Posterior cingulate gyrus (tissue), 11 donors: ENCODE measurements at places on chromosomes 12 and 14.

DNA sequence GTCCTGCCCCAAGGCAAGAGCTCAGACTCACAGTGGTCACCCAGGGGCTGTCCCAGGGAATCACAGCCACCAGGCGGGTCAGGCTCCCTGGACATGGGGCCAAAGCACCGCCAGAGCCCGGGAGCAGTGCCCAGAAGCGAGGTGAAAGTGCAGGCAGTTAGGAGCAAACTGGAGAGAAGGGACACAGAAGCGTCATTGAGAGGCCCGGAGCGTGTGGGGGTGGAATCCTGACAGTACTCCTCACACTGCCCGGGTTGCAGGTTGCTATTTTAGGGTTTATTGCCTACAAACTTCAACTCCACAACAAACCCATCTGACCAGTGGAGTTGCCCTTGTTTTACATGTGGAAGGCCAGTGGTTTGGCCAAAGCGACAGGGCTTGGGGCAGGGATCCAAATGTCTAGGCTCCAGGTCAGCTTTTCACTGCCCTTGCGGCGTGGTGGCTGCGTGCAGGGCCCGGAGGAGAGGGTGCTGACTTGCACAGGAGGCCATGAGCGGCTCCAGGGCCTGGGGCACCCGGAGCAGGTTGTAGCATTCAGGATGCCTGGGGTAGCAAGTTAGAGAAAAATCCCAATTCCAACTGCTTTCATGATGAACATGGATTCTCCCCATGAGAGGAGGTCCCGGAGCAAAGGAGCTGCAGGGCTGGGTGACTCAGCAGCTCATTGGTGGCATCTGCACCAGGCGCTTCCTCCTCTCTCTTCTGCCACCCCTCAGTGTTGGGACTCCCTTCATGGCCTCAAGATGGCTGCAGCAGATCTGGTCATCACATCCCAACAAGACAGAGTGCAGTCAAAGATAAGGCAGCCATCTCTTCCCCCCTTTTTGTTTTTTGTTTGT, 112.3 kb upstream of the NCOR2 start:
- DNase-seq: peak; percentile 52

DNA sequence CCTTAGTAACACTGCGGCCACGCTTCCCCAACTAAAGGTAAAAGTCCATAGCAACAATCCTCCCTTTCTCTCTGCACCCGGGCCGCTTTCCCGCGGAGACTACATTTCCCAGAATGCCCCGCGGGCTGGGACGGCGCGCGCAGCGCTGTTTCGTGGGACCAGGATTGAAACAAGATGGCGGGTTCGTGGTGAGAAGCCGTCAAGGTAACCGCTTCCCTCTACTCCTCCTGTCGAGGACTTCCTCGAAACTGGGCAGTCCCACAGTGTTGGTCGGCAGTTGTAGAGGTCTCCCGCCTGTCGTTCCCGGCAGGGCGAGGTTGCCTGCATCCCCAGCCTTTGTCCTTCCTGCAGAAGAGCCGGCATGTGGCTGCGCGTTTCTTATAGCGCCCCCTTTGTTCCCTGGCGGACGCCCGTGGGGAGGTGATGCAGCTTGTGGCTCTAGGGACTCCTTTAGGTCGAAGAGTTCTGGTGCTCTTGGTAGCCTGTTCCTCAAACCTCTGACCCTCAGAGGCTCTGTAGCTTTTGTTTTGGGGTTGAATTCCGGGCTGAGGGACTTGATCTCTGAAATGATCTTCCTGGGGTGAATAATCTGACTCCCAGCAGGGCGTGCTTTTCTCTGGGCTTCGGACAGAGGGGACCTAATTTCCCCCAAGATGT, at the start of gene MRPL42:
TSS of gene MRPL42 (plus strand) at position 164 of the 657 bp plus-strand sequence. CDS start 1,772 bp downstream, outside the sequence.
- DNase-seq: peak; percentile 88

GRCh38 chr14:49892301-49892635, 614 bp upstream of the ARF6 start:
- no peak for DNase-seq

DNA sequence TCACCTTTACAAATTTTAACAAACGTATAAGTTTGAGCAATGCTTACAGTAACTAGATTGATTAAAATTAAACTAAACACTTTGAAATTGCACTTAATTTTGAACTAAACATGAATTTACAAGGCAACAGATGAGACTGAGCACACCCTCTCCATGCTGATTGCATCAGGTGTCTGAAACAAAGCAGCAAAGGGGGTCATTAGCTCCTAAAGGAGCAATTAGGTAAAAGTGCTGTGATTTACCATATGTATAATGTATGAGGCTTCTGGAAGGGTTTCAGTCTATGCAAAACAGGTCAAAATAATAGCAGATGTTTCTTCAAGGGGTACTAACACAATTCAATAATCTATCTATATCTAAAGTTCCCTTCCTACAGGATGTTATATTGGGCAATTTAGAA, 98.8 kb upstream of the LMNTD1 start:
- no peak for DNase-seq

DNA sequence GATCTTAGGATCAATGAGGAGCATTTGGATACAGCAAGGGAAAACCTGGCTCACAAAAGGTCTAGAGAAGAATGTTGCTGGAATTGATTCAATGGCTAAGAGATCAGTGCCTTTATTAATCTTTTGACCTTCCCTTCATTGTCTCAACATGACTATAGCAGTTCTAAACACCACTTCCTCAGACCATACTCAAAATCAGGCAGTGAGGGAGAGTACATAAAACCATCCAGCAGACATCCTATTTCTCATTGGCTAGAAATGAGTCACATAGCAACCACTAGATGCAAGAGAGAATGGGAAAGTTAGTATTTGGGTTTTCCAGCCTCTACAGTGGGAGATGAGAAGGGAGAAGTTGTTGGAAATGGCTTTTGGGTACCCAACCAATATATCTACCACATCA, 151.4 kb upstream of the NUDT4 start:
- DNase-seq: no peak

- no peak for DNase-seq
Observed at GRCh38 chr12:32005496-32006125, 46.4 kb downstream of the RESF1 start.

DNA sequence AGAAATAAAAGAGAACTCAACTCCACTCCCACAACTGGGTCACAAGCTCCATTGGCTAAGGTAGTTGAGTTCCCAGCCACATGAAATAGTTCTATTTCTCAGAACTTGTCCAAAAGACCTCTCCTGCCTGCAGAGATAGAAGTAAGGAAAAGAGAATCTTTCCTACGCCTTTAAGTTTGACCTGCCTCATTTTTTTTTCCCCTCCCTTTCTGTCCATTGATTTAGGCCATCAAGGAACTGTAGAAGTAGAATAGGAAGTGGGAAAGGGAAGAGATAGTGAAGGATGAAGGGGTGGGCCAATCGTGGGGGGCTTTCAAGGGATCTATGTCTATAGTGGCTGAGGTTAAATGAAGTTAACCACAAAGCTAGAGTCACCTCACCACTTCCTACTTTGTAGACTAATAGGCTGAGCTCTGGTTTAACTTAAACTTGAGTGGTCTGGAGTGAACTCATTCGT, 13.9 kb upstream of the NUDT4 start:
- DNase-seq: no peak

- DNase-seq: no peak
Observed at GRCh38 chr14:82421286-82421685, 887.6 kb upstream of the SEL1L start.

GRCh38 chr12:48349471-48349870, 1.2 kb downstream of the ZNF641 start:
- DNase-seq: no peak

DNA sequence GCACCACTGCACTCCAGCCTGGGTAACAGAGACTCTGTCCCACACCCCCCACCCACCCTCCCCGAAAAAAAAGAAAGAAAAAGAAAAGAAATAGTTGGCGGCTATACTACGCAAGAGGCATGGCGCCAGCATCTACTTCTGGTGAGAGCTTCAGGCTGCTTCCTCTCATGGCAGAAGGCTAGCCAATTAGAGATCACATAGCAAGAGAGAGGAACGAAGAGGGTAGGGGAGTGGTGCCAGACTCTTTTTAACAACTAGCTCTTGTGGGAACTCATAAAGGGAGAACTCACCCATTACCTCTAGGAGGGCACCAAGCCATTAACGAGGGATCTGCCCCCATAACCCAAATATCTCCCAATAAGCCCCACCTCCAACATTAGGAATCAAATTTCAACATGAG, 6.2 kb downstream of the DENND5B start:
- DNase-seq: no peak

GRCh38 chr12:47087088-47087688, 7.4 kb upstream of the AMIGO2 start:
- DNase-seq: no peak

- DNase-seq: no peak
Observed at GRCh38 chr14:89407856-89408255, 9.2 kb downstream of the FOXN3 start.

DNA sequence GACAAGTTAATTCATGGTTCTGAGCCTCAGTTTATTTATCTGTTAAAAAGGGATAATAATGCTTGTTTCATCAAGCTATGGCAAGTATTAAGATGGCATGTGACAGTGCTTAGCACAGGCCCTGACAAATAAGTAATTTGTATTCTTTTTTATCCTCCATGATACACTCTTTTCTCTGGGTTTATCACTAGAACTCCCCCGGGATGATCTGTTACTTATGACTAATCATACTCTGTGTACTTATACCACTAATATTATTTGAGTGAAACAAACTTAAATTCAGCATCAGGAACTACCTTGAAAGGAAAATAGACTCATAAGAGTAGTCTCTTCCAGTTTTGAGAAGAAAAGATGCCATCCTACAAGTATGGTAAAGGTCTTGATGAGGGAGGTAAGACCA, 283.8 kb downstream of the PAWR start:
- DNase-seq: no peak

GRCh38 chr14:26008290-26008689, 589.5 kb downstream of the NOVA1 start:
- no peak for DNase-seq

DNA sequence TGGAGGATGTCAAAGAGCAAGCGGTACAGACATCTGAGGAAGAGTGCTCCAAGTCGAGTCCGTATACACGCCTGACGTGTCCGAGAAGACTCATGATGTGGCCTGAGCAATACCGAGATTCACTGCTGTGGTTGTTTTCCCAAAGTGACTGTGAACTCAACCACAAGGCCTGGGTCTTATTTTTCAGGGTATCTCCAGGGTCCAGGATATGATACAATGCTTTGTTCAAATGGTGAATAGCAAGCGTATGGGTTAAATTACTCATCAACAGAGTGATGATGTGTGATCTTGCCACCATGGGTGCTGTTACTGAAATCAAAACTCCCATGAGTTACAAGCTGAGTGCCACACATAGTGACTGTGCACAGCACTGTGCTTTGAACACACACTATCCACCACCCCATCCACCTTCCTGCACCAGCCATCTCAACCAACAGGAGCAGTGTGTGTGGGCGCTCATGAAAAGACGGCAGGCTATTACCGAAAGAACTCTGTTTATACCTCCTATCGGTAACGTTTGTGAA, 109.6 kb downstream of the BCAT1 start:
- no peak for DNase-seq

DNA sequence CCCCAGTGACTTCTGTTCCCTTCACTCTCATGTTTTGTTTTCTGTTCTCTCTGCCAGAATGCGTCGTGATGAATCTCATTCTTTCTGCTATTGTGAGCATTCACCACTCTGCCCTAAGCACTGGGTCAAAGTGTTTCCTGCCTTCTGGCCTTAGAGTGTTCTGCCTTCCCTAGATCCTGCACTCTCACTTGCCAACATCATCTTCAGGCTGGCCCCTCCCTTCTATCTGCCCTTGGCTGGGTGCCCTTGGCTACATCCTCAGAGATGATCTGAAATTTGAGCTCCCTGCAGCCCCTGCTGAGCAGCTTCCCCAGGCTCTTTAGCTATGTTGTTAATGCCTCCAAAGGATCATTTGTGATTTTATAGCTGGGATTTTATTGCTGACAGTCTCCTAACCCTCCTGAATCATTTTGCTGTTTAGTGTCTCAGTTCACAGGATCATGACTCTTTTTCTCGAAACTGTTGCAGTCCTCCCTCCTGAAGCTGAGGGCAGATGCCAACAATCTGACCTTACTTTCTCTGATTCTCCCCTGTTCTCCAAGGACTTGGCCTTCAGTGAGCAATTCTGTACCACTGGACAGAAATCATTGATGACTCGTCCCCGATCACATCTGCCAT, 4.5 kb downstream of the DHRS2 start:
- DNase-seq: no peak

- DNase-seq: no peak
Observed at GRCh38 chr12:14393751-14394150, 28.3 kb downstream of the ATF7IP start.

- DNase-seq: peak; percentile 35
Observed at GRCh38 chr12:50051101-50051806, 6.1 kb upstream of the ASIC1 start.

DNA sequence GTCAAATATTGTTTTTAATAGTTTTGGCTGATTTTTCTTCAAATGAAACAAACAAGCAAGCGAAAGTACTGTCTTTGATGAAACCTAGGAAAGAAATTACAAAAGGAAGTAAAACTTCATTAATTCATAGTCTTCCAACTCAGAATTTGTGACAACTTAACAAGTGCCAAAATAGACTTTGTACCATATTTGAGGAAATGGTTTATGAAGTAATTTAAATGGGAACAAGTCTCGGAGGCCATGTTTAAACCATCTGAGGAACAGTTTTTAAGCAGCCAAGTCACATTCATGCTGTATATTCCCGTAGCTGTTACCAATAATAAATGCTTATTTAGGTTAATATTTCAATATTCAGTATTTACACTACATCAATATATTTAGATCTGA, 745 bp upstream of the ARHGDIB start:
- DNase-seq: no peak

DNA sequence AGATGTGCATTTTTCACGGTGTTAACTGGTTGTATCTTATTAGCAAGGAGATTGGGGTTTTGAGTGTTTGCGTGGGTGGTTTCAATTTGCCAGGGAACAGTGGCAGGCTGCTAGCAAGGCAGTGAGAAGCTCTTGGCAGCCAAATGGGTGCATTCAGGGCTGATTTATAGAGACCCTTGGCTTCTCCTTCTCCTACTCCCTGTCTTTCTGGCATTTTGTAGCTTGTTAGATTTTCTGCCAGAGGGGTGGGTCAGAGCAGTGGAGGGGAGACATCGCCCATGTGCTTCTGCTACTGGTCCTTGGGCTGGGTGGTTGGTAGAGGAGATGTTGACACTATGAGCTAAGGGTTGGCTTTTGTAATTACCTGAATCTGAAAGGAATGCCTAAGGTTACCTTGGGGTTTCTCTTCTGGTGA, 9.6 kb downstream of the CALM1 start:
- no peak for DNase-seq

DNA sequence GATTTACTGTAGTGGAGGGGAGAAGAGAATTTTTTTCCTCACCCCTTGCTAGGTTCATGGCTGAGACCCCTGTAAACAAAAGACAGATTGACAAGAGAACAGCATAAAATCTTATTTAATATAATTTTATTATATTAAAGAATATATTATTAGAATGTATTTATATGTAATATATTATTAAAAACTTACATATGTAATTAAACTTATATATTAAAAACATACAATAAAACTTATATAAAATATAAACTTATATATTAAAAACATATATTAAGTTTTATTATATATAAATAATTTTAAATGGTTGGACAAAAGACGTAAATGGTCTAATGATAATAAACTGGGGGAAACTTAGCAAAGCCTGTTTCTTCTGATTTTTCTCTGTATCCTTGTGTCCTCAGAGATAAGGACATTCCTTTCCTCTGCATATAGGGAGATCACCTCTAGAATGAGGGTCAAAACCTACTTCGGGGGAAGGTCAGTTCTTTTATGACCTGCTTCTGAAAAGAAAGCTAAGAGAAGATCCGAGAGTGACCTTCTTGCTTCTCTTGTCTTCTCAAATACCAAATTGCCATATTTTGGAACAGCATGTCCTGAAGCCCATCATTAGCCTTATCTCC, 8.9 kb upstream of the PPM1H start:
- no peak for DNase-seq
